CD8-positive, alpha-beta memory T cell (primary cell): ENCODE measurements at places on chromosomes 4 and X. TPM values are rescaled to one million over a fixed set of nuclear protein-coding genes. Genes with fewer than 3 reads are reported as not detected.

Gene SNX25
- polyA plus RNA-seq, result 7.8 TPM

Gene PAGE1
- polyA plus RNA-seq, result not detected

Gene AMER1
- 0.13 TPM for polyA plus RNA-seq

Gene LANCL3
- 0.37 TPM for polyA plus RNA-seq

Gene CHRDL1
- polyA plus RNA-seq, result not detected

Gene PPP1R3F
- polyA plus RNA-seq, result 8.1 TPM

Gene CACNA1F
- polyA plus RNA-seq, result not detected

Gene MID1IP1
- polyA plus RNA-seq, result 20.8 TPM

Gene EMD
- 37.2 TPM for polyA plus RNA-seq

Gene EOLA2
- polyA plus RNA-seq, result 46.3 TPM

Gene WDFY3
- polyA plus RNA-seq, result not detected

Gene PCDH7
- not detected for polyA plus RNA-seq

Gene POU4F2
- polyA plus RNA-seq, result not detected

Gene SLIT2
- not detected for polyA plus RNA-seq

Gene STS
- 1.7 TPM for polyA plus RNA-seq

Gene CAPN6
- not detected for polyA plus RNA-seq

Gene FSTL5
- polyA plus RNA-seq, result not detected
